ENCODE measurements at places on chromosomes 3 and 15.

GRCh38 chr15:37087131-37087588 lies 13.2 kb downstream of the MEIS2 start:
- DNase-seq, result no peak

- no peak for DNase-seq
Measured at GRCh38 chr3:170226426-170226960, 4.3 kb downstream of the PRKCI start.

DNA sequence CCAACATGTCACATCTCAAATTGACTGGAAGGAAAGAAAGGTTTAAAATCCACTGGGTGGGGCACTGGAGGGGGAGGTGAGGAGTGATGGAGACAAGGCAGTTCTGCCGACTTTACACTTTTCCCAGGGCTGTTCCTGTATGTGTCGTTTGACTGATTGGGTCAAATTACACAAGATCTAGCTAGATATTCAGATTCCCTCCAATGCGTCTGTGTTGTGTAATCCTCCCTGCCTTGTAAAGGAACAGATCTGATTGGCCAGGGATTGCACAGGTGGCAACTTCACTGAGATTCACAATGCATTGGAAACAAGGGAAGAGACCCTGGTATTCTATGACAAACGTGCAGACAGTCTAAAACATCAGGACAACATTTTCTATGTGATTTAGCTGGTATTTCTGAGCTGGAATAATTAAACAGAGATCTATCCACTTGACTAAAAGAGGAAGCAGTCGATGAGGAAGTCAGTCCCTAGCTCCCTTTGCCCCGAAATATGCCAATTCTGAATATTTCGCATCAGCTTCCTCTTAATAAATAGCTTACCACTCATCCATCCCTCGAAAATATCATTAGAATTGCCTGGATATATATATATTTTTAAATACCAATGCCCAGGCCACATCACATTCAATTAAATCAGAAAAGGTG lies 312.9 kb downstream of the RORA start:
- DNase-seq, result no peak

GRCh38 chr3:81045976-81046375 lies 715.5 kb downstream of the GBE1 start:
- DNase-seq, result no peak

DNA sequence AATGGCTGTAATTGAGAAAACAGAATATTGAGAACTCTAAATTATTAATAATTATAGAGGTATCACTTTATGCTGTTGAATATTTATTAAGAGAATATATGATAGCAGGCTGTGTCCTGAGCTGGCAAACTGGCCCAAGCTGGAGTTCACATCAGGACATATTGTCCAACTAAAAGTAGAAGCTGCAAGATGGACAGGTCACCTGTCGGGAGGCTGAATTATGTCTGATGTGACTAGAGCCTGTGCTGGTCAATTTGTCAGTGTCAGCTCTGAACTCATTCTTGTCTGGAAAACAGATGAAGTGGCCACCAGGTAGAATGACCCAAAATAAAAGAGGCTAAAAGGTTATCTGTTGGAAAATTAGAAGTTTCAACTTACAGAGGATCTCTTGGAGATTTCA lies 392.2 kb downstream of the LRTM1 start:
- no peak for DNase-seq

GRCh38 chr15:85021409-85021808 lies 39.8 kb downstream of the PDE8A start:
- no peak for DNase-seq

DNA sequence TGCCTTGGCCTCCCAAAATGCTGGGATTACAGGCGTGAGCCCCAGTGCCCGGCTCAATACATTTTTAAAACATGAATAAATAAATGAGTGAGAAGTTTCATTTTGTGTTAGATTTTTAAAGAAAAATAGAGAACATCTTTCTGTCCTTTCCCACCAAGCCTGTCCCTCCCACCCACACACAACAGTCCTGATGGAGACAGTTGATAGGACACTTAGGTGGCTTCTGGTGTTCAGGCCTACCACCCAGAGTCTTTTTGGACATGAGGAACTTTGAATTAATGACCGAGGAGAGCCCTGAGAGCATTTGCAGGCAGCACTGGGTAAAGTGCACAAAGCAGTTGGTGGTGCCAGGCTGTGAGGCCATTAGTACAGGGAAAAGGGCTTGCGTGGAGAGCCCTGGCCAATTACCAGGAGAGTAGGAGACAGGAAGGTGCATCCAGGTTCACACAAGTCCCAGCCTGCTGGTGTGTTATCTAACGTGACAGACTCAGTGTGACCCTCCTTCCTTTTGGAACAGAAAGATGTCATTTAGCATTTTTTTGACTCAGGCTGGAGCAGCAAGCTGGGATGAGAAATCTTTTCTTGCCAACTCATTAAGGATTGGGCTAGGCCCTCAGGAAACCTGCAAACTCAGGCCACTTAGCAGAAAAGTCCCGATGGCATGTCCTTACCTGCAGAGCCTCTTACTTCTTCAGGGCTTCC lies 103.6 kb downstream of the PDCD6IP start:
- DNase-seq, result no peak

DNA sequence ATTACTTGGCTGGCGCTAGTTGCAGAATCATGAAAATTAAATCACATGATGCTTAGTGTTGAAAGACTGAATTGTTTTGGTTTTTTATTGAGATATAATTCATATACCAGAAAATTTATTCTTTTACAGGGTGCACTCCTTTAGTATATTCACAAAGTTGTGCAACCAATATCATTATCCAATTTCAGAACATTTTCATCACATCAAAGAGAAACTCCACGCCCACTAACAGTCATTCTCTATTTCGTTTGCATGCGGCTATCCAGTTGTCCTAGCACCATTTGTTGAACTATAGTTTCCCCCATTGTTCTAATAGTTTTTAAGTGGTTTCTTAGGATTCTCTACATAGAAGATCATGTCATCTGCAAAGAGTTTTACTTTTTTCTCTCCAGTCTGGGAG lies 3.7 kb downstream of the EHD4 start:
- DNase-seq, result no peak

DNA sequence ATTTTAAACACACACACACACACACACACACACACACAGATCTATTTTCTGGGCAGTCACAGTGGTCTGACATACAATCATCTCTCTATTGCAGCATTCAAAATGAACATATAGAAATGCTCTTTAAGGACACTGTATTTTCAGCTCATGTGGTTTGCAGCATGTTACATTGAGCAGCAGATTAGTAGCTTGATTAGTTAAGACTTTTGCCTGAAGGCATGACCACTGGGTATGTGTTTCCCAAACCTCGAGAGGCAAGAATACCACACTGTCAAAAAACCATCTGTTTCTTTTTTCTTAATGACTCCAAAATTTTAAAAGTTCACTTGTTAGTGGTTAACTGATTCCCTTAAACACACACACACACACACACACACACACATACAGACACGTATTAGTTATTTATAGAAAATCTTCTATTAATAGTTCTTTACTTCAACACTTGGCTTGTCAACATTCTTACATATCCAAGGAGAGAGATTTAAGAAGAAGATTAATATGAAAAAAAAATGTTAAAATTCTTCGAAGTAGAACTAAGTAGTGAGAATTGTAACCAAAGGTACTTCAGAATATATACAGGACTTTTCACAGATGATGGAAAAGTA lies 518.2 kb downstream of the CADM2 start:
- DNase-seq, result no peak

GRCh38 chr3:150149651-150150051 lies 179.0 kb upstream of the PFN2 start:
- DNase-seq, result no peak

- DNase-seq, result no peak
Measured at GRCh38 chr3:107377151-107377550, at the start of gene CCDC54. Gene CCDC54, plus strand, starts transcription at chr3:107377439. Its CDS starts 149 bp downstream, at chr3:107377588.

DNA sequence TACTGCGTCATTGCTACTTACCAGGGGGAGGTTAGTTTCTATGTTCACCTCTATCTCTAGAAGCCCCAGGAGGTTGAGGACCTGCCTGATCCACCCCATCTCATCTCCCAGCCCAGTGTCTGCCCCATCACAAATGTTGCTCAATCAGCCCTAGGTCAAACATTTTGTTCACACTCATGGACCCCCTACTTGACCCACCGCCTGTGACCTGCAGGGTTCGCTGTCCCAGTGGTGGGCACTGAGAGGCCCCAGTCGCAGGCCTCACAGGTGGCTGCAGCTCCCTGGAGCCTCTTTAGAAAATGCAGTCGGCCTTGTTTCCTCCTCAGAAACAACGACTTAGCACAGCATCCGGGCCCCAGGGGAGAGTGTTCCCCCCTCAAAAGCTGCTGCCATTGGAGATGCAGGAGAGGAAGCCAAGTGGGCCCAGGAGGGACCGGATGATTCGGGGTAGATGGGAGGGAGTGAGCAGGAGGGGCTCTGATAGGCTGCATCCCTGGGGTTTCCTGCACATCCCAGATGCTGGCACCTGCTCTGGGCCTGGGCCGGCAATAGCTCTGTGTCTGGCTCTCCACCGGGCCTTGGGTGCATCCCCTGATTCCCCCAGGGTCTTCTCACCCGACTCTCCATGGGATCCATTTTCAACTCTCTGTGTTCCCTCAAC lies 18.4 kb upstream of the INSYN1 start:
- no peak for DNase-seq

DNA sequence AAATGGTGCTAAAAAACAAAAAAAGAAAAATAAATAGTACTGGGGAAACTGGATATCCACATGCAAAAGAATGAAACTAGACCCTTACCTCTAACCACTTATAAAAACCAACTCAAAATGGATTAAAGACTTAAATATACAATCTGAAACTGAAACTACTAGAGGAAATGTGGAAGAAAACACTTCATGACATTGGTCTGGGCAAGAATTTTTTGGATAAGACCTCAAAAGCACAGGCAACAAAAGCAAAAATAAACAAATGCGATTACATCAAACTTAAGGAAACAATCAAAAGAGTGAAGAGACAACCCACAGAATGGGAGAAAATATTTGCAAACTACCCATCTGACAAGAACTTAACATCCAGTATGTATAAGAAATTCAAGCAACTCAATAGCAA lies 6.4 kb downstream of the IFT57 start:
- no peak for DNase-seq

DNA sequence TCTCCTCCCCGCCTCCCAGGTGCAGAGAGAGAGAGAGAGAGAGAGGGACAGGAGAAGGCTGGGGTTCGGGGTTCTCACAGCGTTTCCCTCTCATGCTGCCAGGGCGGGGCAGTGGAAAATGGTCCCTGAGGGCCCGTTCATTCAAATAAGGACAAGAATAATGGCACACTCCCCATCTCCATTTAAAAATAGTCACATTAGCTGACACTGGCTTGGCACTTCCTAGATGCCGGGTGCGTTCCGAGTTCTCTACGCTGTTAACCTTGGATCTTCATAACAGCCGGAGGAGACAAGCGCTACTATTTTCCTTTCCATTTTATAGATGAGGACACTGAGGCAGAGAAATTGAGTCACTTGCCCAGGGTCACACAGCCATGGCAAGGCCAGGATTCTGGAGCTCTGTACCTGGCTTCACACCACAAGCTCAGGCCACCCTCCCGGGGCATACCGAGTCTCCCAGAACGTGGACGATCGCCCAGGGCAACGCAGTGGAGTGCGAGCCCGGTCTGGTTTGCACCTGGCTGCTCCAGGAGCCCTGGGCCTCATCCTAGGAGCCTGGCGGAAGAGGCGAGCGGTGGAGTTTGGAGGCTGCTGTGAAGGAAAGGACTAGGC lies 608 bp upstream of the SLC6A6 start:
- no peak for DNase-seq

DNA sequence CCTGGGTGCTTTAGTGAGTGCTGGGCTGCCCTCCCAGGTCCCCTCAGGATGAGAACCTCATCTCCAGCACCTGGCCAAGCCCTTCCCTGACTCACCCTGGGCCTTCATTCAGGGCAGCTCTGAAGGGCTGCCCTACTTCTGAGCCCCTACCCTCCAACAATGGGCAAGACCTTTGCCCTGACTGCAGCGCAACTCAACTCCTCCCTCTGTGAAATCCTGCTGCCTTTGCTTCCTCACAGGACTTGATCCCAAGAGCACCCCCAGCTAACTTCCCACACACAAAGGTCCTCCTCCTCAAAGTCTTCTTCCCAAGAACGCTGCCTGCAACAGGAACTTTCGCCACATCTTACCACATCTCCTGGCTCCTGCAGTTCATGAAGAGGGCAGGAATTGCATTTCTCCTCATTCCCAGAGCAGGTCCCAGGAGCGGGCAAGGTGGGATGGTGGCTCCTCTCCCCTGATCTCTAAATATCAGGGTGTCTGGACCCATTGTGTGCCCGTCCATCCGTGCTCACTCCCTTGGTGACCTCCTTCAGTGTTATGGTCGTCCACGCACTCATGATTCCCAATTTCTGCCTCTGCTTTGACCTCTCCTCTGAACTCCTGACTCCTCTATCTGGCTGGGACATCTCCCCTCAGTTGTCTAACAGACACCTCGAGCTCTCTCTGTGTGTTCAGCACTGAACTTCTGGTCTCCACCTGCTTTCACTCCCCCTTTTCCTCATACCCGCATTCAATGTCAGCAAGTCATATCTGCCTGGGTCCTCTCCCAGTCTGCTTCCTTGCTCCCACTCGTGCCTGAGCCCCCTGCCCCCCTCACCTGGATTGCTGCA lies 4.5 kb upstream of the SSUH2 start:
- DNase-seq, result no peak

GRCh38 chr3:161950318-161950868 lies 453.8 kb downstream of the OTOL1 start:
- DNase-seq, result no peak

- no peak for DNase-seq
Measured at GRCh38 chr3:16608816-16609215, 3.6 kb upstream of the DAZL start.

GRCh38 chr15:42139596-42139995 lies 16.8 kb downstream of the PLA2G4F start:
- DNase-seq, result no peak

- no peak for DNase-seq
Measured at GRCh38 chr15:80455051-80455648, 51.0 kb downstream of the ARNT2 start.

- no peak for DNase-seq
Measured at GRCh38 chr3:33687406-33688010, 30.5 kb downstream of the CLASP2 start.

DNA sequence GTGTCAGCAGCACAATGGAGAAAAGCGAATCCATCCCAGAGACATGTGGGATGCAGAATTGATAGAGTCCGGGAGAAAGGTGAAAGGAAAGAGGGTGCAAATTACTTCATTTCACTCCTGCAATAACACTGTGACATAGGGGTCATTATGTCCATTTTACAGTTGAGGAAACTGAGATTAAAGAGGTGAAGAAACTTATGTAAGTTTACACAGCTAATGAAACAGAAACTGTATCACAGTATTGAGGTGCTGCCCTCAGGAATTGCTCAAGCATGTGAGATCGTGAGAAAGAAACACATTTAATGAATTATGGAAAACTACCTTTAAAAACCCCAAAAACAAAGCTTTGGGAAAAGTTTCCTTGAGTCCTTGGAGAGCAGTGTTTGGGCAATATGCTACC lies 103.6 kb upstream of the PFN2 start:
- no peak for DNase-seq

DNA sequence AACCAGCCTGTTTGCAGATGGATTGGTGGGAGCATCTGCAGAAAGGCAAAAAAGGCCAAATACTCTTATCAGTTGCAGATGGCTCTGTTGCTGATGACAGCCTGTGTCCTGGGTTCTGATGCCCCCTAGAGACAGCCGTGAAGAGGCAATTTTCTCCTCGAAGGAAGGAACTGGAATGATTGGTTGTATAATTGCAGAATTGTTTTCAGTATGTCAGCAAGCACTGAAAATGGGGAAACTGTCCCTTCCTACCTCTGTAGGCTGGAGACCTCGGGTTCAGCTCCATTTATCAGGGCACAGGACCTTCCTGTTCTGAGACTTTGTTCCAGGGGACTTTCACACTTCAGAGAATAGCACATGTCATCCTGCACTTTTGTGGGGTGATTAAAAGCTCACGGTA lies 103.0 kb downstream of the PGPEP1L start:
- DNase-seq, result no peak

Data from activated CD8-positive, alpha-beta memory T cell treated with anti-CD3 and anti-CD28 coated beads, Interleukin-2, amount 50 U/mL, for 4 hours (primary cell).